Activated T-cell treated with anti-CD3 and anti-CD28 coated beads, Interleukin-2, amount 50 U/mL, for 48 hours (primary cell): ENCODE measurements at places on chromosomes 7 and 10.

DNA sequence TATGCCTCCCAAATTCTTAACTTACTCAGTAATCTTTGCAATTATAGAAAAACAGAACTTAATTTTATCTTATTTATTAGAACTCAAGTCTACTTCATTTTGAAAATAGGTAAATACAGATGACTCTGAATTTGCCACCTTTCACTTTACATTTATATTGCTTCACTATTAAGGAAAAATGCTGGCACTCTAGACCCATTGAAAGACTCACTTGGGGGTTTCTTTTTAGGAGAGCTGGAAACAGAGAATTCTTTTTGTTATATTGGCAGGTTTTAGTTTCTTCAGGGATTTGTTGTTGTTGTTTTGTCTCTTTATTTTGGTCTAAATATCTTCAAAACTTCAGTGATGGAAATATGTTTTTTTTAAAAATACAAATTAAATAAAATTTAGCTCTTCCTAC lies 111.1 kb downstream of the RUNDC3B start:
- DNase-seq, result no peak

- DNase-seq, result no peak
Observed at GRCh38 chr10:98224996-98225395, 43.0 kb downstream of the LOXL4 start.

DNA sequence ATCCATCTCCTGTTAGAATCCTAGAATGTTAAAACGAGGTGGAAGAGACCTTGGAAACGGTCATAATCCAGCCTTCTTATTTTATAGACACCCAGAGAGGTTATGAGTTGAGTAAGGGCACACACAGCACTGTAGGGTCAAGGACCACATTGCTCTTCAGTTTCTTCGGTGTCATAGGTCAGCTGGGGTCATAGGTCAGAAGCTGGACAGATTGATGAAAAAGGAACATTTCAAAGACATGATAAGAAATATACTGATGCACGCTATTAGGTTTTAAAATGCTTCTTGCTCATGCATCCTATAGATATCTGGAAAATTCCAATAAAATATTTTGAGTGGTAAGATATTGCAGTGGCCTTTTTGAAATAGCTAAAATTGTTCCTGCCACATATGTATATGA lies 60.0 kb upstream of the BMS1 start:
- no peak for DNase-seq

DNA sequence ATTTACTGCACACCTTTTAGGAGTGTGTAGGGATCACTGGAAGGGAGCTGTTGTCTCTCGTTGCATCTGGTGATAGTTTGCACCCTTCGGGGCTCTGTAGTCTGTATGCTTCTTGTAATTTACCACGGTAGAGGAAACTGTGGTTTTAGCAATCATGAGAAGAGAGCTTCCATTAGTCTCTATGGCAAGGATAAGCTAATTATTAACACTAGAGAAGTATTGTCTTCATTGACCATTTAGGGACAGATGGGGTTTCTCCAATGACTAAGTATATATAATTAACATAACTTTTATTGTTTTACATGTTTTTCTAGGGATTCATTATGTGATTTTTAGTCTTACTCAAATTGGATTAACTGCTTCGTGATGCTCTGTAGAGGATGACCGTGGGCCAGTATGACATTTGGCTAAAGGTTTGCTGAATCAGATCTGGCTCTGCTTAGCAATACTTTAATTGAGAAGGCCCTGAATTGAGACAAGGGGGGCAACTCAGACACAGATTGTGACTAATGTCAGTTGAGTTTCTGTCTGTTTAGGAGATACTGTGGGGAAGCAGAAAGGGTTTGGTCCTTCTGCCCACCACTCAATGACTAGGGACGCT lies 8.7 kb downstream of the SLC18A2 start:
- DNase-seq, result no peak

GRCh38 chr7:103445228-103446048 lies 569 bp downstream of the SLC26A5 start:
- peak; percentile 27 for DNase-seq

DNA sequence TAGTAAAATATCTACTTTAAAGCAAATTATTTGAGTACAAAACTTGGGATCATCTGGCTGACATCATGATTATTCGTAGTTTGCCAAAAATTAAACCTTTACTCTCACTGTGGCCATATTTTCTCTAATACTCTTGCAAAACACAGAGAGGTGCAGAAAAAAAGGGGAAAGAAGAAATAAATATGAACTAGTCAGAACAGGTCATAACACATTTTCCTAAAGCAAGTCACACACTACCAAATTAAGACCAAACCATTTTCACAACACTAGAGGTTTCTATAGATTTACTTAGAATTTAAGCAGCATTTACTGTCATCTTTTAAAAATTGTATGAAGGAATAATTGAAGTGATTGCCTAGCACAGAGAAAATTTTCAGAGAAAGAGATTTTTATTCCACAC lies 726.1 kb downstream of the SORCS1 start:
- no peak for DNase-seq

- DNase-seq, result no peak
Observed at GRCh38 chr10:122632576-122632975, 67.1 kb downstream of the C10orf120 start.

DNA sequence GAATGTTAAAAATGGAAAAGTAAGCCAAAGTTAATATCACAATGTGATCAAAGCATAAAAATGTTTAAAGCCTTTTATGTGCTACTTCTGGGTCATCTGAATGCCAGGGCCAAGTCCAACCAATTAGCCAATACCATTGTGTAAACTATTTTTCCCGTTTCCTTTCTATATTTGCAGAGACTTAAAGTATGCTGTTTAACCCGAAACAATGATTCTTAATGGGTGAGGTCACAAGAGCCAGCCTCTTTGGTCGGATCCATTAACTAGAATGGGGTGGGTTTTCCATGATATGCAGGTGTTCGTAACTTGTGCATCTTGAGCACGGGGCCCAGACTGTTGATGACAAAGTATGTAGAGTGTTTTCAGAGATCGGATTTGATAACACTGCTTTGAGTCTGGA lies 111.3 kb upstream of the IGFBP3 start:
- no peak for DNase-seq

DNA sequence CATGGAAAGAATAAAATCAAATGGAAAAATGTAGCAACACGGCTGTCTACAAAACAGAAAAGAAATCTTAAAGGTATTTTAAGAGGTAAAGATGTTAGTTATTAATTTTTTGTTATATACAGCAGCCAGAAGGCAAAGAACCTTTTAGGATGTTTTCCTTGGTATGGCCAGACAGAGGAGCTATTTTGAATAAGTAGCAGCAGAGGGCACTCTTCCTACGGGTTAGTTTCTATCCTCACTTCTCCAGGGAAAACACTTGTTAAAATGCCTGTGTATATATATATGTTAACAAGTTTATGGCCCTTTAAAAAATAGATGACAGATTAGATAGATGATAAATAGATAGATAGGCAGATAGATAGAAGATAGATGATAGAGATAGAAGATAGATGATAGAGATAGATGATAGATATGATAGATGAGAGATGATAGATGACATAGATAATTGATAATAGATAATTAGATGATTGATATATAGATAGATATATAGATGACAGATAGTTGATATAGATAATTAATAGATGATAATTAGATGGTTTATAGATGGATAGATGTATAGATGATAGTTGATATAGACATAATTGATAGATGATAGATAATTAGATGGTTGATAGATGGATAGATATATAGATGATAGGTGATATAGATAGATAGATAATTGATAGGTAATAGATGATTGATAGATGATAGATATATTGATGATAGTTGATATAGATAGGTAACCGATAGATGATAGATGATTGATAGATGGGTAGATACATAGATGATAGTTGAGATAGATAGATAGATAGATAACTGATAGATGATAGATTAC lies 57.8 kb upstream of the WIPF3 start:
- no peak for DNase-seq

- no peak for DNase-seq
Observed at GRCh38 chr7:97506728-97507127, 225.2 kb upstream of the TAC1 start.

DNA sequence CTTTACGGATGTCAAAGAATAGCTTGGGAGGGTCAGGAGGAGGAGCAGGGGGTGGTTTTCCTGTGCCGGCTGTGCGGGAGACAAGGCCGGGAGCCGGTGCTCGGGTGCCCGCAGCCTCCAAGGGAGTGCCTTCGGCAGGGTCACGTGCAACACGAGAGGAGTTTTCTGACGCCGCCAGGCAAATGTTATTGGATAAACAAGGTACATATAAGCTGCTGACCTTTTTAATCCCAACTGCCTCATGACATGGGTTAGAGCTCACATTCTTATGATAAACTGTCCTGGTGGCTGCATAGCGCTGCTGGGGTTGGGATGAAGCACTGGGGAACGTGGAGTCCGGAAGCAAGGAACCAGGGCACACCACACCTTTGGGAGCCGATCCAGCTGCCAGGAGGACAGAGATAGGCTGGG lies 124.8 kb upstream of the PDLIM1 start:
- no peak for DNase-seq

- DNase-seq, result no peak
Observed at GRCh38 chr10:109126016-109126415, 797.3 kb downstream of the XPNPEP1 start.

- no peak for DNase-seq
Observed at GRCh38 chr10:87960230-87960629, 96.8 kb downstream of the PTEN start.

- DNase-seq, result no peak
Observed at GRCh38 chr7:8363407-8364015, 69.9 kb upstream of the NXPH1 start.

GRCh38 chr7:52436278-52436677 lies 599.2 kb upstream of the POM121L12 start:
- no peak for DNase-seq

GRCh38 chr7:57381581-57381980 lies 68.4 kb upstream of the ZNF716 start:
- no peak for DNase-seq

- DNase-seq, result no peak
Observed at GRCh38 chr10:86017841-86018734, 348.5 kb downstream of the GRID1 start.

GRCh38 chr7:105979405-105979804 lies 16.3 kb downstream of the CDHR3 start:
- DNase-seq, result no peak

DNA sequence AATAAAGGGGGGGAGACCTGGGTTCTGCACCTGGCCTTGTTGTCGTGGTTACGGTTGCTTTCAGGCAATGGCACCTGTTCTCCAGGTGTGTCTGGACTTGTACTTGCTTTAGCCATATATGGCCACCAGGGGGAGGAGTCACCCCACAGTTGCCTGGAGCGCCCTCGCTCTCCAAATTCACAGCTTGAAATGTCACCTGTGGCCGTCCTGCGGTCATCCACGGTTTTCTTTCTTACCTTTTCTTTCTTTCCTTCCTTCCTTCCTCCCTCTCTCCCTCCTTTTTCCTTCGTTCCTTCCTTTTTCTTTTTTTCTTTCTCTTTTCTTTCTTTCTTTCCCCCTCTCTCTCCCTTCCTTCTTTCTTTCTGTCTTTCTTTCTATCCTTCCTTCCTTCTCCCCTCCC lies 157.2 kb upstream of the ZNF92 start:
- peak; percentile 34 for DNase-seq

- no peak for DNase-seq
Observed at GRCh38 chr10:73044378-73045285, 52.0 kb downstream of the P4HA1 start.

- no peak for DNase-seq
Observed at GRCh38 chr7:86939197-86939814, 120.1 kb downstream of the ELAPOR2 start.

GRCh38 chr10:124648738-124649137 lies 95.4 kb downstream of the FAM53B start:
- DNase-seq, result peak; percentile 70

DNA sequence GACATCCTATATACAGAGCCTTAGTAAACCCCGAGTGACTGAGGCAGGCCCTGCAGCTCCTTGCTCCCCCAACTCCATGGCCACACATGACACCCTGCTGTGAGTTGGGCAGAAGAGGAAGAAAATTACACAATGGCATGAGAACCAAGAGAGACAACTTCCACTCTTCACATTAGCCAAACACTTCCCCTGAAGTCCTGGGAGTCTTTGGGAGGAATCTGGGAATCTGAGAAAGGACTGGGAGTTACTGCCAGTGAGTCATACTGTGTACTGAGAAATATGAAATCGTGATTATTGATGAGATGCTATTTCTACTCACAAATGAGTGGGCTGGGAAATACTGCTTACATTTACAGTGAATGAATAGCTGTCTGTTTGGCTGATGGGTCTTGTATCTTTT lies 116.6 kb downstream of the SPAG6 start:
- DNase-seq, result no peak

- DNase-seq, result peak; percentile 50
Observed at GRCh38 chr10:112461029-112461887, 14.2 kb downstream of the VTI1A start.

DNA sequence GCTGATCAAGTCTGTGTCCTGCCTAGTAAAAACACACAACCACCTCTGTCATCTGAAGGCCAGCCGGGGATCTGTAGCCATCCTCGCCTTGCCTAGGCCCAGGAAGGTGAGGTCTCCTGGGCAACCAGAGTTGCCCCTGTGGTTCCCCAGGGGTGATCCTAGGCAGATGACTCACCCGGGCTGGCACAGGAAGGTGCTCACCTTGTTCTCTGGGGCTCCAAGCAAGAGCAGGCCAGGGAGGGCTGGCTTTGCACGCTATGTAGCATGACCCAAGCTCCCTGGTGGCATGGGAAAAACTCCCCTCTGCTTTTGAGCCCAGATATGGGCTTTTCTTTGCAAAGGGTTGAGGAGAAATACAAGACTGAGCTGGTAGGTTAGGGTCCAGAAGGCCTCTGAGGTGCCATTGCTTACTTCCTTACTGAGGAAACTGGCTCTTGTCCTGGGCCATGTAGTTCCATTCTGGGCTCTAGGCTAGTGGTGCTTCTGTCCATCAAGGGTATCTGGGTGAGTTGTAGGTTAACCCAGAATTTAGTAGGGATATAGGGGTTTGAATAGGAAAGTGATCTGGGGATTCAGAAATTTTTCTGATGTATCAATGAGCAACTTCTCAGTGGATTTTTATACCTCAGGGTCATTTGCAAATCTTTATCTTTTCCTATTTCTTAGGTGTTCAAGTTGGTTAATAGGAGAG lies 112.0 kb downstream of the NT5C2 start:
- DNase-seq, result no peak

GRCh38 chr7:87318741-87319140 lies 26.7 kb upstream of the CROT start:
- no peak for DNase-seq

DNA sequence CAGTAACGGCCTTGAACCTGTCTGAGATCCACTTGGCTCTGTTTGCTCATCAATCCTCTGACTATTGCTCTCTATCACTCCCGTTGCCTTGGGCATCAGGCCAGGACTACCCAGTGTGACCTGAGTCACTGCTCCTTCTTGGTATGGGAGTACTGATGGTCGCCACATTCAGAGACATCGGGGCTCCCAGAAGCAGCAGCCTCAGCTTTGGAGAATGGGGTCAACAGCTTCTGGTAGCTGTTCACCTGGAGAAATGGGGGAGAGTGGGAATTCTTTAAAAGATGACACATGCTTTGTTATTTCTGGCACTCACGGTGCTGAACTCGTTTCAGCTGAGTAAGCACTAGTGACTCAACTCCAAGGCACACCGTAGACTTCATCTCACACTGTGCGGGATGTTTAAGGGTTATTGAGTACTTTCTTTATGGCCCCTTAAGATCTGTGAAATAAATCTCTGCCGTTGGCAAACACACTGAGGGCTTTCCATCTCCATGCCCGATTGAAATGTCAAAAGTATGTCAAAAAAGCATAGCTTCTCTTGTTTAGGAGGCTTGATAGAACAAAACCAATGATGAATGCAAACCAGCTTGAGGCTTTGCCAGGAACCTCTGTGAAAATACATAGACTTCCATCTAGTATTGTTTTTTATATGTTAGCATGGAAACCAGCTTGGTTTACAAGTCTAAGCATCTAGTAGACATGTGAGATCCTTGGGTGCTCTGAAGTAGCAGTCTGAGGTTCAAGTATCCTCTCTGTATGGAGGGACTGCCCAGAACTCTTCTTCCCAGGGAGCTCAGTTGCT lies 333.1 kb downstream of the CXCL12 start:
- DNase-seq, result no peak
